ENCODE measurements at places on chromosomes 6 and 20.

- no peak for DNase-seq
Observed at GRCh38 chr6:139905404-139906052, 531.1 kb upstream of the CITED2 start.

DNA sequence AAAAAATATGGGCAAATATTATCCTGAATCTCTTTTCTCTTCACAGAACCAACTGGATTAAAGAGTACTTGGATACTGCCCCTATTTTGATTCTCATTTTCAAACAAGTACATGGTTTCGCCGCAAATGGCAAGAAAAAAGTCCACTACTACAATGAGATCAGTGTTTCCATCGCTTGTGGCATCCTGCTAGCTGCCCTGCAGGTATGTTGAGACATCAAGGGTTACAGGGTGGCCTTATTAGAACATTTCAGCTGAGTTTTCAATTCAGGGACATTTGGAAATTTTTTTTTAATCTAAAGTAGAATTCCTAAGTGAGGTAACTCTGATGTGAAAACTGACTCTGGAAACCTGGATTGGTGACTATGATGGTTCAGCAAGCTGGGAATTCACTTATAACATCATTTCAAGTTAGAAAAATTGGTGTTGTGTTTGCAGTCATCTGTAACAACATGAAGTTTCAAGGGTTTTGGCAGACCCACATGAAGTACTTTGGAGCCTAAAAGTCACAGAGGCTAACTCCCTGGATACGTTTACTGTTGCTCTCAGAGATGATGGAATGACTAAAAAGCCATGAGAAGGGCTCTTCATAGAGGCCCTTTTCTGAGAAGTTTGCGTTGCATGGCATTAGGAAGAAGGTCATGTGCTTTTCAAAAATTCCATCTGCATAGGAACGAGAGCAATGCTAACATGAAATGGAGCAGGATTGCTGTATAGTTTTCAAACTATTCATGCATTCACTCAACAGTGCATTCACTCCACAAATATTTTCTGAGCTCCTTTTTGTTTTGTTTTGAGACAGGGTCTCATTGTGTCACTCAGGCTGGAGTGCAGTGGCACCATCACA is 25.5 kb downstream of the IYD start:
- no peak for DNase-seq

GRCh38 chr6:7773322-7773721 is 47.4 kb downstream of the BMP6 start:
- no peak for DNase-seq

- no peak for DNase-seq
Observed at GRCh38 chr6:17583811-17584210, 16.3 kb upstream of the FAM8A1 start.

- DNase-seq = no peak
Observed at GRCh38 chr6:105616521-105616920, 213.6 kb upstream of the PREP start.

GRCh38 chr6:161963634-161964234 is 689.9 kb upstream of the AGPAT4 start:
- no peak for DNase-seq

DNA sequence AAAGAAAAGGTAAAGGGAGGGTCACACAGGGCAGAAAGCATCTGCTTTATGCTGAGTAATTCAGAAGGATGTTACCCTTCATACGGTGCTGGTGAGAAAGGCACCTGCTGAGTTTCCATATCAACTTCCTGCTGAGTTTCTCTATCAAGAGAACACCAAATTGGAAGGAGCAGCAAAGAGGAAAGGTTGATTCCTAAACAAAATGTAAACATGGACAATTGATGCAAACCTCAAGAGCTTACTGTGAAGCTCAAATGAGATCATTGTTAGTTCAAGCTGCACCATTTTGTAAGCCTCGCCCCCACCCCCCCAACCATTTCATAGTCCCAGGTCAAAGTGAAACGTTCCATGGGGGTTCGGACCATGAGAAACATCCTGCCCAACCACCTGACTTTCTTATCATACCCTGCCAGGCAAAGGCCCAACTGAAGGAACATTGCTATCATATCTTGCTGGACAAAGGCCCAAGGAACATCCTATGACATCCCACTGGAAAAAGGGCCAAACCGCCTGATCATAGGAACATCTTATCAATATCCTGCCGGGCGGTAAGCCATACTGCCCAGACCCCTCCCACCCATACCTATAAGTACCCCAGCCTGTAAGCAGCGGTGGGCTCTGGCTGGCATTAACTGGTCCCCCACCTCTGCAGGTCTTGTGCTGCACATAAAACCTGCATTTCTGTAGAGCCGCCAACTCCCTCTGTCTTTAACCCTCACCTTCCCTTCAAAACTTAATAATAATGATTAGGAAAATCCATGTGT is 171.6 kb downstream of the UBE3D start:
- DNase-seq = no peak

GRCh38 chr6:105871542-105871941 is 214.6 kb upstream of the PRDM1 start:
- DNase-seq = no peak

DNA sequence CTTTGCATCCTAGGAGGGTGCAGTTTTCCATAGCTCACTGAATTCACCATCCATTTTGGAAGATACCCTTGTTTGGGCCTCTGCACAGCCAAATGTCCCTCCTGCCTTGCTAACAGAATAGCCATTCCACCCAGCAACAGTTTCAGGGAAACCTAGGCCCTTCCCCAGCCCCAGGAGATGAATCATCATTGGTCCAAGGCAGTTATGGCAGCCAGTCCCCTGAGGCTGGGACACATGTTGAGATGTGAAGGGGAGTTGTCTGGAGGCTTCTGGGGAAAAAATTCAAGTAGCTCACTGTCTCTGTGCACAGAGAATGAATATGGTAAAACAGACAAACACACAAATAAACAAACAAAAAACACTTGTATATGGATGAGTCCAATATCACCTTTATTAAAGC is 17.4 kb upstream of the SIRPB2 start:
- DNase-seq = no peak

DNA sequence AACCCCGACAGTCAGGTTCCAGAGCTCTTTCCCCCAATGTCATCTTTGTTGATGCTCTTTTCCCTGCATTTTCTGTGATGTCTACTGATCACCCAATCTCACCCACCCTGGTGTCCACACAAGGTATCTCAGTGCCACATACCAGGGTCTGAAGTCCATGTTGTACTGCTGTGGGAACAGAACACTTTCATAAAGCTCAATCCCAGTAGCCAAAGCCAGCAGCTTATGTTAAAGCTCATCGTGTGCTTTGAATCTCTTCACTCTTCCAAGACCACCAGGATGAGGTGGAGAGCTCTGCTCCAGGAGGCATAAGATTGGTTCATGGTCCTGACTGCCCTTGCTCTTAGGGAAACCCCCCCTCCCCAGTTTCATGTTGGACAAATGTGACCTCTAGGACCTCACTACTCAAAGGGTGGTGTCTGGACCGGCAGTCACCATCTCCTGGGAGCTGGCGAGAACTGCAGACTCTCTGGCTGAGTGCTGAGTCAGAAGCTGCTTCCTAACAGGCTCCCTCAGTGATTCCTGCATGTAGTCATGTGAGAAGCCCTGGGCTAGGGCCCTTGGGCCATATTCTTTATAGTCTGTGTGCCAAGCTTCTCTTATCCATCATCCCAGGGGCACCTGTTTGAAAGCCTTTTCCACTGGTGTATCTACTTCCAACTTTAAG is 13.4 kb upstream of the CPNE5 start:
- no peak for DNase-seq

- DNase-seq = no peak
Observed at GRCh38 chr6:109486068-109486467, 3.0 kb upstream of the ZBTB24 start.

DNA sequence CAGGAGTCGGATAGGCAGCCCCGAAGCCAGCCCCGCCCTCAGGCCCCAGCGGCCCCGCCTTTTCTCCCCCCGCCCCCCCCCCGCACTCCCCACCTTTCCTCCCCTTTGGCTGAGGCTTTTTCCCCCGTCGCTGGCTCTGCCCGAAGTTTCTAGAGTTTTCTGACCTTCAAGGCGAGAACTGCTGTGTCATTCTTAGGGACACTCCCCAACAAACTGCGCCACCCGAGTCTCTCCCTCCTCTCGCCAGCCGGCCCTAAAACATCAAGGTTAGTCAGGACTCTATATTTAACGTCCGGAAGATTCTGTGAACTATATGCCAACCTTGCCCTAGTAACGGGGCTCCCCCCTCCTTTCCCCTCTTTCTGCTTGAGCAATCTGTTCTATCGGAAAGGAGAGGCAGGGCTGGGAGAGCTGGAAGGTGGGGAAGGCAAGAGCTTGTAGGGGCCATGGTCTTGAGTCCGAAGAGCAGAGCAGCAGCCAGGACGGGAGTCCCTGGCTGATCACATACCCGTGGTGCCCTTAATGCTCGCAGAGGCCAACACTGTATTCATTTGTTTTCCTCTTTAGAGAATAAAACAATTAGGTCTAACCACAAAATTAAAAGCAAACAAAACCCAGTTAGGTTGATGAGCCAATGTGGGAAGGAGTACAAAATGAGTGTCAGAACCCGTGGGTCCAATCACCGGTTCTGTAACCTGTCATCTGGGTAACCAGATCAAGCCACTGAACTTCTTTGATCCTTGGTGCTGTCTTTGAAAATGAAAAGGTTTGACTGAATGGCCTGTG is 5.3 kb upstream of the HSPA1B start:
- peak; percentile 77 for DNase-seq

GRCh38 chr20:56773749-56774148 is 144.6 kb downstream of the TFAP2C start:
- DNase-seq = no peak

- DNase-seq = peak; percentile 22
Observed at GRCh38 chr6:125611573-125612344, 137.7 kb upstream of the HEY2 start.

DNA sequence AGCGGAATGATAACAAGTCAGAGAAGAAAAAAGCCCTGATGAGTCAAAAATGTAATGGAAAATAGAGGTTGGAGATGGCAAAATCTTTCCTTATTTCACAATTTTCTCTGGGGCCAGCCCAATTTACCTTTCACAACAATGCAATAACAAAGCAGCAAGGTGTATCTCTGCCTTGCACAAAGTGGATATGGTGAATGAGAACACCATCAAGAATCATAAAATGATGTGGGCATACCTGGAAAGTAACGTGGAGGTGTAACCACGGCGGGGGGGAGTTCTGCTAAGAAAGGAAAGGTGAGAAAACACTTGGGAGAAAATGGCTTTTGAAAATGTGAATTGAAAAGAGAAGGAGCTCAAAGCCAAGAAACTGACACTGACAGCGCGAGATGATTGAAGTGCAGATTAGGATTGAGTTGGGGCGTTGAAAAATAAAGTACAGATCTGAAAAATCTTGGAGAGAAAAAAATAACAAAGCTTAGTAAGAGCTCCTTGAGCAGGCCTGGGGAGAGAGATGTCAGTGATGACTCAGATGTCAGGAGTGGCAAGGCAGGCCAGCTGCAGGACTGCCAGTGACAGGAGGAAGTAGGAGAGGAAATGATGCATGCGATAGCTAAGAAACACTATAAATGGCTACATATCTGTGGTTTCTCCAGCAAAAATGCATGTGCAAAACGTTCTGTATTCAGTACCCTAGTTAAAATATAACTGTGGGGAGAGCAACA is 26.2 kb downstream of the ARHGAP18 start:
- DNase-seq = peak; percentile 77

DNA sequence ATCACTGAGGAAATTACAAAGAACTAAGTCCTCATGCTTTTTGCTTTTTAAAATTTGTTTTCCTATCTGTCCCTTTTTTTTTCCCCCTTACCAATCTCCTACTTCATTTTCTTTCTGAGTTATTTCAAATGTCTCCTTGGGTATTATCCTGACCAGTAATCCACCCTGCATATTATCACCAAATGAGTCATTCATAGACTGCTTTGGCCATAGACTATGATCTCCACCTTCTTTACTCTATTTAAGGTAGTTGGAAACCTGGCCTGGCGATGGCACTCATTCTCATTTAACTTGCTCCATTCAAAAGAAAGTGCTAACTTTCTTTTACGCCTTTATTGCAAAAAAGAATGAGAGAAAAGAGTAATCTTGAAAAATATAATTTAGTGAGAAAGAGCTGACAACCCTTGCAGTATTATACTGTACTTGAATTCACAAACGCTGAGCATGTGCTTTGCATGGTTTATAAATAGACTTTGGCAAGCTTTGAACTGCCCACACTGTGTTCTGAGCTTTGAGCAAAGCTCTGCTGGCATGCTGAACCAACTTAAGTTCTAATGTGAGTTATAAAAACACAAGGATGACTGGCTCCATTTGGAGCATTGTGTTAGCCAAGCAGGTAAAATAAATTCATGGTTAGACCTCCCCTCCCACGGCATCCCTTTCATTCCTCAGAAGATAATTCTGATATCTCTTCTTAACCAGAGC is 198.9 kb downstream of the NKAIN2 start:
- DNase-seq = no peak

DNA sequence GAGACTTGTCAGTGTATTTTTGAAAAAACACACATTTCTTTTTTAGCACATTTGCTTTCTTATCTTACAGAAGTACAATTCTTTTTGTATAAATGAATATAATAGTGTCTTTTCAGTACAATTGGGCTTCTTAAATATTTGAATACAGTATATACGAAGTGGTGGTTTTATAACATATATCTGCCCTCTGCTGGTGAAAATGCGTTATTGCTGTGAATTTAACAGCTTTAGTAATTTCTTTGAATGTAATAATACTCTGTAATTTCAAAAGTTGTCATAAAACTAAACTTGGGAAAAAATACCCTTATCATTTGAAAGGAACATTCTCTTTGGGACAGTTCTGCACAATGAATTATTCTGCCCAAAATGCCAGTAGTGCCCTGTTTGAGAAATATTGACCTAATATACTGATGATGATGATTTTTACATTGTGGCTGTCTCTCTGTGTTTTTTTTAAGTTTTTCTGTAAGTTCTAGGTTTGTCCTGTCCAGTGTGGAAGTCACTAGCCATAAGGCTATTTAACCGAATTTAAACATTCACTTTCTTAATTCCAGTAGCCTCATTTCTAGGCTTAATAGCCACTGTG is 19.0 kb downstream of the SMAP1 start:
- peak; percentile 33 for DNase-seq

GRCh38 chr6:149545258-149545753 is 537 bp downstream of the PPIL4 start:
- peak; percentile 32 for DNase-seq

DNA sequence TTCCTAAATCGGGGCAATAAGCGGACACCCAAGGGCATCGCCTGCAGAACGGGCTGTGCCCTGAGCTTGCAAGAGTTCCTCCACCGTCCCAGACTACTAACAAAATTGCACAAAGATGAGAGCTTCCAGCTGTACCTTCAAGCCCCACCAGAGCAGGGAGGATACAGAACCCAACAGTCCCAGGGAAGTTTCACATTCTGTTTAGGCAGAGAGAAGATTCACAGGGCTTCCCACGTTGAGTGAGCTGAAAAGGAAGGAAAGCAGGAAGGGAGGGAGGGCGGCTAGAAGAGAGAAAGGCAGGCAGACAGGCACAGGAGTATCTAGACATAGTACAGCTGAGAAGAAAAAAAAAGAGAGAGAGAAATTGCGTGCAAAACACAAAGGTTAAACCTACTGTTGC is 112.6 kb upstream of the AFDN start:
- no peak for DNase-seq

DNA sequence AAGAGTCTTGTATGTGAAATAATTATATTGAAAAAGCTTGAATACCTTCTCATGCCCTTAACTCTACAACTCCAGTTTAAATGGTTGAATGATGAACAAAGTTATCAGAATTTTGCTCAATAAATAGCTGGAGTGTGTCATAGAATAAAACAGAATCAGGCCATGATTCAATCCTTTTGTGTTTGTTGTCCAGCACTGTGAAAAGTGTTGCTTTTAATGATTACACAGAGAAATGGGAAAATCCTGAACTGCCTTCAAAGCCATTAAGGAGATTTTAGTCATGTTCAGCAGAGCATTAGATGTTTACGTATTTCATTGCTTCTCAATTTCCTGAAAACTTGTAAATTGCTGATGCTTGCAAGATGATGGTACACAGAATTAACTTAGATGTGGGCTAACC is 262.9 kb upstream of the BTBD3 start:
- no peak for DNase-seq

- no peak for DNase-seq
Observed at GRCh38 chr20:33828326-33828844, 17.2 kb downstream of the CHMP4B start.

All from SW480 (cell line).